A549 treated with CORT108297 at 1 μM for 4 hours (cell line): ENCODE measurements at places on chromosomes 3 and 15. TPM values are rescaled to one million over a fixed set of nuclear protein-coding genes. Genes with fewer than 3 reads are reported as not detected.

GOLGA6D gene
- 0.03 to 0.06 TPM (median 0.04 TPM) in 4 of 5 replicates, not detected in the other for total RNA-seq

GALNT15 gene
- total RNA-seq, result 0.05 to 0.18 TPM (median 0.15 TPM) in 5 replicates

ZNF774 gene
- 0.53 to 1.0 TPM (median 0.61 TPM) in 5 replicates for total RNA-seq

PLSCR2 gene
- total RNA-seq, result not detected in 5 replicates

PTH1R gene
- 0.51 to 1.1 TPM (median 0.67 TPM) in 5 replicates for total RNA-seq

TRMT10C gene
- 31.4 to 36.3 TPM (median 35.7 TPM) in 5 replicates for total RNA-seq

CHDH gene
- total RNA-seq, result 1.9 to 2.6 TPM (median 2.5 TPM) in 5 replicates

LRRC15 gene
- 0.10 to 0.17 TPM (median 0.17 TPM) in 5 replicates for total RNA-seq

CADM2 gene
- total RNA-seq, result 0.07 to 0.46 TPM (median 0.30 TPM) in 4 of 5 replicates, not detected in the other

KLHL40 gene
- total RNA-seq, result not detected in 5 replicates
